ENCODE measurements at places on chromosomes 12 and 14.

DNA sequence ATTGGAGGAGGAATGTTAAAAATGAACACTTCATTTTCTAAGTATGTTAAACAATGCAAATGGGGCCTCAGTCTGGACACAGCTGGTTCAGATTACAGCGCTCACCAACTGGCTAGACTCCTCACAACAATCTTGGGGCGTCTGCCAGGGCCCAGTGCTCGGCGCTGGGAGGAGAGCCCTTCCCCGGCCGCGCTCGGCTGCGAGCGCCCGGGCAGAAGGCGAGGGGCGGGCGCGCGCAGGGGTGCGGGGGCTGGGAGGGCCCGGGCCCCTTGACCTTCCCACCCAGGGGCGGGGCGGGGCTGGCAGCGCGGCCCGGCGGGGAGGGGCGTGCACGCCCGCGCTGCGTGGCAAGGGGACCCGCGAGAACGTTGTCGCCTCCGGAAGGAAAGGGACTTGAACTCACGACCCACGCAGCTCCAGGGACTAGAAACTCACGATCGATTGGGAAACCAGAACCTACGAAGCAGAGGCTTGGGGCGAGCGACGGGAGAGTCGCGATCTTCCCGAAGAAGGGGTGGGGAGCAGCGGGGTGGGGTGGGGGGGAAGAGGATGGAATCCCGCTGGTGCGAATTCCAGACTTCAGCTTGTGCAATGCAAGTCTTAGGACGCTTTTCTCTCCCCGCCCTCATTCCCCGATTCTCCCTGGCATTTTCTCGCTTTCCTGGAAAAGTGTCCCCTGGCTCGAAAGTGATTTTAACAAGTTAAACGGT lies at the start of gene FBLN5:
TSS of gene FBLN5 (minus strand) at position 220 of the 710 bp plus-strand sequence. CDS start 465 bp downstream, outside the sequence.
- no peak for DNase-seq

DNA sequence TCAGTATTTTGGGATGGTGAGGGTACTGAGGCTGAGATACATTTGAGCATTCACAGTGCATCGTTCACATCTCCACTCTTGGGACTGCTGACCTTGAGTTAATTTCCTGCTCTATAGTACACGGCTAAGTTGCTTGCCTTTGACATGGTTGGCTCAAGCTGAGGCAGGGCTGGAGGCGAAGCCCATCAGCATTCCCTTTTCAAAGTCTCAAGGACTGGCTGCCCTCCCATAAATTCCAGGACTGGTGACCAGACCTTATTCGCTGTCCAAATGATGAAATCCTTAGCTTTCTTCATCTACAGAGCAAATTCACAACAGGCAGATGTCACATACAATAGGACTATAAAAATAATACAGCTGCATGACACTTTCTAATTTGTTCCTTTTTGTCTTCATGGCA lies 85.9 kb downstream of the SSPN start:
- DNase-seq = no peak

- DNase-seq = no peak
Observed at GRCh38 chr12:47813511-47814196, 6.0 kb downstream of the HDAC7 start.

- DNase-seq = no peak
Observed at GRCh38 chr12:13734584-13735152, 246.7 kb downstream of the GRIN2B start.

DNA sequence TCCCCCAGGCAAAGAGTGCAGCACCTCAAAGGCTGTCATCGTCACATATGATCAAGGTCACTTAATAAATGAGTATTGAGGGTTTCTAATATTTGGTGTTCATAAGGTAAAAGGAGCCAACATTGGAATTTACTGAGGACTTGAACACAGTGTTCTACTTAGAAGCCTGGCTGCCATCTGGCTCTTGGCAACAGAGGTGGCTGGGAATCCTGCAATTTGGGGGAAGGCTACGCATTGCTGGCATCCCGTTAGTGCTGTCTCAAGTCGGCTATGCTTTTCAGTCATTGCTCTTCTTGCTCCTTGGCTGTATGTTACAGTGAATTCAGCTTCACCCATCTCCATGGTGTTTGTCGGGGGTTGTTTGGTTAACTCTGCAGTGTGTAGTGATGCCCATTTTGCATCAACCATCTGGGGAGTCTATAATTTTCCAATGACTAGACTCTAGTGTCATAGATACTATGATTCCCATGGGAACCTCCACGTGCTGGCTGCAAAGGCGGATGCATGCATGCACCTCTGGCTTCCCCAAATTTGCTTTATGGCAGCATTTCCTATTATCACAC lies 12.9 kb upstream of the SLC24A4 start:
- DNase-seq = no peak

- no peak for DNase-seq
Observed at GRCh38 chr14:60622210-60622916, 26.9 kb downstream of the SIX1 start.

DNA sequence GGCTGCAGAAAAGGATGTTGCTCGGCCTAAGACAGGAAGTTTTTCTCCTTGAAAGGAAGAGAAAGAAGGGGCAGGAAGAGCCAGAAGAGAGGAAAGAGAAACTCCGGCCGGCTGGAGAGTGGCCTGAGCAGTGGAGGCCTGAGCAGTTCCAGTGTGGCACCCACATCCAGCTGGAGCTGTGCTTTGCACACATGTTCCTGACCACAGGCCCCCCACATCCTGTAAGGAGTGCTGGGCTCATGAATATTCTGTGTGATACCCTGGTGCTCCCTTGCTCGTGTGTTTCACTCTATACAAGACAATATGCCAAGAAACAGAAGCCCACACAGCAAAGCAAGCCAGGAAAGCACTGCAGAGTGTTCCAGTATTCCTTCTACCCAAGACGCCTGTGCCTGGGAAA lies 27.1 kb downstream of the POLE start:
- DNase-seq = no peak

- DNase-seq = no peak
Observed at GRCh38 chr12:2292560-2292959, 239.8 kb downstream of the CACNA1C start.

DNA sequence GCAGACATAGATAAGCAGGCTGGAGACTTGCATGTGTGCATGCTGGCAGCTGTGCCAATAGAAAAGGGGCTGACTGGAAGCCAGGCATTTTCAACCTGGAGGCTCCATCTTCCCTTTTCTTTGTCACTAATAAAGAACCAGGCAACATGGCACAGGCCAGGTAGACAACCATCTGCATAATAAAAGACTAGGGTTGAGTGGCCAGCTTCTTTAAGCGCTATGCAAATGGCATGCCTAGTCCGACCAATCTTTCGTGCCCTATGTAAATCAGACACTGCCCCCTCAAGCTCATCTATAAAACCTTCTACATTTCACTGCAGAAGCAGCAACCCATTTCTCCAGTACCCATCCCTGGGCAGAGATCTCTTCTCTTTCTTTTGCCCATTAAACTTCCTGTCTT lies 4.6 kb upstream of the KLRC1 start:
- no peak for DNase-seq

DNA sequence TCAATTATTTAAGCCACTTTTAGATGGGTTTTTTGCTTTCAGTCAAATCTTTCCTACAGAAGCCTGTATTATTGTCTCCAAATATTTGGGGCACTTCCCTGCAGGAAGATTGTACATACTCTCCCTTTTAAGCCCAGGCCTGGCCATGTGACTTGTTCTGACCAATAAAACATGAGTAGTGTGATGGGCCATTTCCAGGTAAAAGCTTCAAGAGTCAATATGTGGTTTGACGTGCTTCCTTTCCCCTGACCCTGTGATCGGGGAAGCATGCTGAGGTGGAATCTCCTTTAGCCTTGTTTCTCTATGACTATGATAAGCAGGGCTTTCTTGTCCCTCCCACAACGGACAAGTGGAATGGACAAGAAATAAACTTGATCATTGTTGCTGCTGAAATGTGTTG lies 14.2 kb upstream of the NIN start:
- DNase-seq = no peak

DNA sequence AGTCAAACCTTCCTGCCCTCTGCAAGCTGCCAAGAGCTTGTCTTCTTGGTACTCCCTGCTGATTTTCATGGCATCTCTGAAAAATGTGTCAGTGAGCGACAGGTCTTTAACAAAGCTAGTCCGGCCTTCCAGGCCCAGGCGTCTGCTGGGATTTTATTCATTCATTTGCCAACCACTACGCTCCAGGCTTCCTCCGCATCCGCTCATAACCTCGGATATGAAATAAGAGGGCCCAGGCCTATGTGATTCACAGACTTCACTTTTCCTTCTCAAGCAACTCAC lies 13.8 kb downstream of the TSPAN9 start:
- DNase-seq = no peak

GRCh38 chr14:21525962-21526671 lies at the start of gene SALL2:
Gene SALL2 (minus strand): TSS chr14:21526346. CDS start chr14:21526127, 219 bp downstream.
- DNase-seq = no peak

GRCh38 chr12:81874166-81874565 lies 115.0 kb upstream of the PPFIA2 start:
- no peak for DNase-seq

DNA sequence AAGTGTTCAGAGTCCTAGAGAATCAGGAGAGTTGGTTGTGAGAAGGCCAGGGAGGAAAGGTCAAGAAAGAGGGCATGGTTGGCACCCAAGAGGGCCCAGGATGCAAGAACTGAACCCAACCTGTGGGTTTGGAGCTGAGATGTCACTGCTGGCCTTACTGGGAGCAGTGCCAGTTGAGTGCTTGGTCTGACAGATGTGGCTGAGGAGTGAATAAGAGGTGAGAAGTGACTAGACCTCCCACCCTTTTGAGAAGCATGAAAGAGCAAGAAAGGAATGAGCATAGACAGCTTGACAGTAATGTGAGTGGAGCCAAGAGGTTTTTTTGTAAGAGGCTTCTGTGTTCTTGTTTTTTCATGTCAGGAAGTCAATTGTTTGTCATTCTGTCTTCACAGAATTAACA lies 95.3 kb downstream of the FGD4 start:
- no peak for DNase-seq

GRCh38 chr12:26697217-26697616 lies 135.8 kb downstream of the ITPR2 start:
- DNase-seq = no peak
